Uterus (tissue), 4 donors: ENCODE measurements at places on chromosomes 5 and 9. TPM values are rescaled to one million over a fixed set of nuclear protein-coding genes. Genes with fewer than 3 reads are reported as not detected.

The LNPEP gene
- total RNA-seq: 32.5 TPM

The RORB gene
- under 0.01 TPM for total RNA-seq

The VCAN gene
- 58.2 TPM for total RNA-seq

The CDO1 gene
- 1.2 TPM for total RNA-seq

The NDUFS4 gene
- total RNA-seq: 85.0 TPM

The SOHLH1 gene
- not detected for total RNA-seq
